ENCODE measurements at places on chromosomes 1 and 21.

DNA sequence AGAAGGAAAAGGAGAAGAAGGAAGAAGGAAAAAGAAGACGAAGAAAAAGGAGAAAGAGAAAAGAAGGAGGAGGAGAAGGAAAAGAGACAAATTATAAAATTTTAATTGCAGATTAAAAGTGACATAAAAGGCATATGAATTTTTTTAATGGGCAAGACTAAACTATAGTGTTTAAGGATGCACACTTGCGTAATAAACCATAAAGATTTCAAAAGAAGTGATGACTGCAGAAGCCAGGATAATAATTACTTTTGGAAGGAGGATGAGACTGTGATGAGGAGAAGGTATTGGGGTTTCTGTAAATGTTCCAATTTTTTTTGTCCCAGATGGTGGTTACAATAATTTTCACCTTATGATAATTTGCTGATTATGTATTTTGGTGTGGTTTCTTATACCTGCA, 243.1 kb upstream of the PKN2 start:
- DNase-seq = no peak

GRCh38 chr1:182084487-182085316, 23.2 kb upstream of the ZNF648 start:
- DNase-seq = peak; percentile 73

GRCh38 chr21:33427051-33427450, 23.8 kb downstream of the IFNGR2 start:
- no peak for DNase-seq

GRCh38 chr1:53203466-53203865, 6.8 kb downstream of the CPT2 start:
- DNase-seq = no peak

DNA sequence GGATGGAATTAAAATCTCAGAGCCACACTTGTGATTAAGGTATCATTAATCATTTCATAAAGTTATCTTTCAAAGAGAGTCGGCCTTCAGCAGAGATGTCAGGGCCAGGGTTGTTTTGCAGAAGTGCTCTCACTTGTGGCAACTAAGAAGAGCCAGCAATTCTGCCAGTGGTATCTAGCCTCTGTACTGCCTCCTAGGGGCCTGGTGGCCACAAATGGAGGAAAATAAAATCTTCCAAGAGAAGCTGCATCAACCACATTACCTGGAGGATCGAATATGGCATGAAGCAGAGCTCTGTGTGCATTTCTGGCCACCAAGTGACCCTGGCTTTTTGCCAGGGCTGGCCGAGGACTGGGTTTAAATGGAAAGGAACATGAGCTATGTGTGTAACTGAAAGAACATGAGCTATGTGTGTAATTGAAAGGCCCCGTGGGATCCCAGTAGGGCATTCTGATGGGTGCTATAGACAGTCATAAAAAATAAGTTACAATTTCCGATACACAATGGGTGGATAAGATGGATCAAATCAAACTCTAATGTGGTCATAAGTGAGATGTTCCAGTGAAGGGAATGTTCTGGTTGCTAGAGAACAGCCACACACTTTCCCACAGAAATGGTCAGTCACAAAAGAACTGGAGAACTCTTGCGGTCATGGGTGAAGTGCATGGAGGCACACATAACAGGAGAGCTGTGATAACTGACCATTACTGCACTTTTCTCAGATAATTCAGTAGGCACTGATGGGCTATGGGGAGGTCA, 335.8 kb downstream of the CAMTA1 start:
- no peak for DNase-seq

DNA sequence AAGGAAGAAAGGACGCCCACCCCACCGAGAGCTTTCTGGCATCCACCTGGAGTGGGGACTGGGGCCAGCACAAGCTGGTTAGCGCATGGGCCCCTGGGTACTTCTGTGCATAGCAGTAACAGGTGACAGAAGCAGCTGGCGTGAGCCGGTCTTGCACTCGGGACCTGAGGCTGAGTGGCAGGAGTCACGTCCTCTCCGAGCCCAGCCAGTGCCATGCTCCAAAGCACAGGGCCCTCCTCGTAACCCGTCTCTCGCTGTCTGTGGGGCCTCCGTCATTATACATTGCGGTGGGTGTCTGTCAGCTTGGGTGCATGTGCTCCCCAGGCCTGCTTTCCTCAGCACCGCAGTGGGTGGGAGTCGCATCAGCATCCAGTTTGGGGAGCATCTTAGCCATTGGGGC, 87.6 kb upstream of the VAMP3 start:
- no peak for DNase-seq

GRCh38 chr1:247316590-247317197, 15.0 kb downstream of the ZNF496 start:
- no peak for DNase-seq

DNA sequence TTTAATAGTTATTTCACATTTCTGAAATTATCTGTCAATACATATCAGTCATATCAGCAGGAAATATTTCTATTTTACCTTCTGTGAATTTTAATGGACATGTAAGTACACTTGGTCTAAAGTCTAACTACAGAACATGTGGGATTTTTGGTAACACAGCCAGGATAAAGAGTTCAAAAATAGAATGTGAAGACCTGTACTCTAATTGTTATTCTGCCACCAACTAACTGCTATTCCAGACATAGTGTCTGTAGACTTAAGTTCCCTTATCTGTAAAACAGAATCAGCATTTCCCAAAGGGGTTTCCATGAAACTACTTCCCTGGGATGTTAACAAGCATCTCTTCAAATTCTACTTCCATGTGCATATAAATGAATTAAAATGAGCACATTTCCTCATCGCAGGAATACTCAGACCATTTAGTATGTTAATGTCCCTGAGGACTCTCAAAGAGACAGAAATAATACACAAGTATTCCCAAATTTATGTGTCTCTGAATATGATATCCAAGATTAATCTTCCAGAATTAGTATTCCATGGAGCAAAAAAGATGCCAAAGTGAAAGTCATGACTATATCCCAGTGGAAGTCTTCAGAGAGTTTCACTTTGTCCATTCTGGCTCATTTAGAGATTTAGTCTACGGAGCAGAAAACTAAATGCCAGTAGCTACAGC, 325.6 kb downstream of the NEGR1 start:
- no peak for DNase-seq

DNA sequence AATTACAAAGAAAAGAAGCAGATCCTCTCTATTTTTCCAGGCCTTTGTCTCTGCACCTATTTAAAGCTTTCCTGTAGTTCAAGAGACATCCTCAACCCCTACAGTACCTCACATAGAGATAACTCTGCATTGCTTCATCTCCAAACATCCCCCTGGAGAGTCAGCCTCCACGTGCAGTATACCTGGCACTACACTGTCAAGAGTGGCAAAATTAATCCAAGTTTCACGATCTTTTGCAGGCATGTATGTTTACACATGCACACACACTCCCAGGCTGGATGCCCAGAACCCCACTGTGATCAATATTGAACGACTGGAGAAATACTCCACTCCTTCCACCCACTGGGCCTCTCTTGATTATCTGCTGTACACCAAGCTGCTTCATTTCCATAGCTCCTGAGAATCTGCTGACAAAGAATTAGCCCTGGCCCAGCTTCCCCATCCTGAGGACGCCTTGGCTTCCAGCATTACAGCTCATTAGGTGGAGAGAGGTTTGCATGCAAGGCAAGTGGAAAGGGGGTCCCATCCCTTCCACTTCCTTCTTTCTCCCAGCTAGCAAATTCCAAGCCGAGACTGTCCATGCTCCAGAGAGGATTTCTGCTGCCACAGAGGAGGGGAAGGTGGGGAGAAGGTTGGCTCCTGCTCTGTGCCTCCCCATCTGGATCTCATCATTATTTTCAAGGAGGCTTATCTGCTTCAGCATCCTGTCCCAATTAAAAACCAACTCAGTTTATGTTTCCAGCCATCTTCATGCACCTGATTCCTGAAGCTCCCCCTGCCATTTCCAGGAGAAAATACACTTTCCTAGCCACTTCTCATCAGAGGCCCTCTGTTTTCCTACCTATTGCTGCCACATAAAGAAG, 66.5 kb upstream of the GOLT1A start:
- no peak for DNase-seq

DNA sequence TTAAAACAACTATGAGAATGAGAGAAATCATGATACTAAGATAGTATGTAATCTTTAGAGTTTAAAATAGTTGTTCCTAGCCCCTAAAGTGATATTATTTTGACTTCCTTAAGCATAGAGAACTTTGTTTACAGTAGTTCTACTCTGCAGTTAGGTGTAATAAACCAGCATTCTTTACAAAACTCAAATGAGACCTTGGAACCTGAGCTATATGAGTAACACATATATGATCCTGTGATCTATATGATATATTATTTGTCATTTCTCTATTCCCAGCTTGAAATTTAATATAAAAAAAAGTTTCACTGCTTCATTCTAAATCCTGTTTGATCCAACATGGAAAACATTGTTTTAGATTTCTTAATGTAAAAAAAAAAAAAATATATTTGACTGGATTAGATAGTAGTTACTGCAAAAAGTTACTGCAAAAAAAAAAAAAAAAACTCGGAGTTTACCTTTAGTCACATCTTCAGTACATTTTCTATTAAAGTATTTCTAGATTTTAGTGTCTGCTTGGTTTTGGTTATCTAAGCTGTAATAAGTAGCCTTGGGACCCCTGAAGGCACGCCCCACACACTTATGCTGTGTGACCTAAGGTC, 463.8 kb downstream of the USP25 start:
- no peak for DNase-seq

- no peak for DNase-seq
Measured at GRCh38 chr1:70552662-70553566, 141.8 kb downstream of the CTH start.

- DNase-seq = no peak
Measured at GRCh38 chr1:224744521-224744920, 128.4 kb downstream of the CNIH3 start.

DNA sequence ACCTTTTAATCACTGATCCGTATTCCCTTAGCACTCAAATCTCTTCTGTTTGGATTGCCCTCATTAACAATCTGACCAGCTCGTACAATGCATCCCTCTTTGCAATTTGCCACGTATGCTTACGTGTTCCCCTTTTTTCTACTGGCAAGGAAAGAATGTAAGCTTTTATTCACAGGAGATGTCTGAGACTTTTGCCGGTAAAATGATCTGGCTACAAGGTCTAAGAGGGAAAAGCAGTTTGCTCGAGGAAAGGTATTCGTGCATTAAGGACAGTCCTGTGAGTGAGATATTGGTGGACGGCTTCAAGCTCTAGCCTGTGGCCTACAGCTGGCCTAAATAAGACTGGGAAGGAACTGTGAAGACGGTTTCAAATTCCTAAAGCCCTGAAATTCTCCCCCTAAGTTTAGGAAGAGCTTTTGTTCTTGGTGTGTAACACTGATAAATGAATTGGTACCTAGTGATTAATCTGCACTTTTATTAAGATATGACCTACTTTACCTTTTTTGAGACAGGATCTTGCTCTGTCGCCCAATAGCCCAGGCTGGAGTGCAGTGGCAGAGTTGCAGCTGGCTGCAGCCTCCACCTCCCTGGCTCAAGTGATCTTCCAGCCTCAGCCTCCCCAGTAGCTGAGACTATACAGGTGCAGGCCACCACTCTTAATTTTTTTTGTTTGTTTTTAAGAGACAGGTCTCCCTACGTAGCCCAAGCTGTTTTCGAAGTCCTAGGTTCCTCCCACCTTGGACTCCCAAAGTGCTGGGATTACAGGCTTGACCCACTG, 895 bp upstream of the UBR4 start:
- DNase-seq = no peak

DNA sequence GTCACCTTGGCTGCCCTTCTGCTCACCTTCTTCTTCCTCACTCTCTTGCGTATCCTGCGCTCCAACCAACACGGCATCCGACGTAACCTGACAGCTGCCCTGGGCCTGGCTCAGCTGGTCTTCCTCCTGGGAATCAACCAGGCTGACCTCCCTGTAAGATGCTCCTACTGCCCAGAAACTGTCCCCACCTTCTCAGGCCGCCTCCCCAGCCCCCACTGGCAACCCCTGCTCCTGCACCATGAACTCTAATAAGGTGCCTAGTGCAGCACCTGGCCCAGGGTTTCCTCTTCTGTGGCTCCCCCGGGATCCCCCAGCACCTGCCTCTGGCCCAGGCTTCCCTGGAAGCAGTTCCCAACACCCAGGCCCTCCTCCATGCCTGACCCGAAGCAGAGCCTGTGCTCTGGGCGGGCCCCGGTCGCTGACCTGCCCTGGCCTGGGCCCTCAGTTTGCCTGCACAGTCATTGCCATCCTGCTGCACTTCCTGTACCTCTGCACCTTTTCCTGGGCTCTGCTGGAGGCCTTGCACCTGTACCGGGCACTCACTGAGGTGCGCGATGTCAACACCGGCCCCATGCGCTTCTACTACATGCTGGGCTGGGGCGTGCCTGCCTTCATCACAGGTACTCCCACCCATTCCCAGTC, 12.8 kb downstream of the PSRC1 start:
- no peak for DNase-seq

- no peak for DNase-seq
Measured at GRCh38 chr1:180970333-180971079, 52.2 kb downstream of the STX6 start.

- DNase-seq = no peak
Measured at GRCh38 chr1:208239473-208240381, 4.5 kb downstream of the PLXNA2 start.

DNA sequence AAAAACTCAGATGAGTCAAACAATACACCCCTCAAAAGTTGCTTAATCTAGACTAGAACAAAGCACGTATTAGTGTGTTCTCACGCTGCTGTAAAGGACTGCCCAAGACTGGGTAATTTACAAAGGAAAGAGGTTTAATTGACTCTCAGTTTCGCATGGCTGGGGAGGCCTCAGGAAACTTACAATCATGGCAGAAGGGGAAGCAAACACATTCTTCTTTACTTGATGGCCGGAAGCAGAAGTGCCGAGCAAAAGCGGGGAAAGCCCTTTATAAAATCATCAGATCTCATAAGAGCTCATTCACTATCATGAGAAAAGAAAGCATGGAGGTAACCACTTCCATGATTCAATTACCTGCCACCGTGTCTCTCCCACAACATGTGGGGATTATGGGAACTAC, 10.1 kb downstream of the JAM2 start:
- DNase-seq = no peak

GRCh38 chr1:154351363-154352068, 26.2 kb downstream of the ATP8B2 start:
- no peak for DNase-seq

DNA sequence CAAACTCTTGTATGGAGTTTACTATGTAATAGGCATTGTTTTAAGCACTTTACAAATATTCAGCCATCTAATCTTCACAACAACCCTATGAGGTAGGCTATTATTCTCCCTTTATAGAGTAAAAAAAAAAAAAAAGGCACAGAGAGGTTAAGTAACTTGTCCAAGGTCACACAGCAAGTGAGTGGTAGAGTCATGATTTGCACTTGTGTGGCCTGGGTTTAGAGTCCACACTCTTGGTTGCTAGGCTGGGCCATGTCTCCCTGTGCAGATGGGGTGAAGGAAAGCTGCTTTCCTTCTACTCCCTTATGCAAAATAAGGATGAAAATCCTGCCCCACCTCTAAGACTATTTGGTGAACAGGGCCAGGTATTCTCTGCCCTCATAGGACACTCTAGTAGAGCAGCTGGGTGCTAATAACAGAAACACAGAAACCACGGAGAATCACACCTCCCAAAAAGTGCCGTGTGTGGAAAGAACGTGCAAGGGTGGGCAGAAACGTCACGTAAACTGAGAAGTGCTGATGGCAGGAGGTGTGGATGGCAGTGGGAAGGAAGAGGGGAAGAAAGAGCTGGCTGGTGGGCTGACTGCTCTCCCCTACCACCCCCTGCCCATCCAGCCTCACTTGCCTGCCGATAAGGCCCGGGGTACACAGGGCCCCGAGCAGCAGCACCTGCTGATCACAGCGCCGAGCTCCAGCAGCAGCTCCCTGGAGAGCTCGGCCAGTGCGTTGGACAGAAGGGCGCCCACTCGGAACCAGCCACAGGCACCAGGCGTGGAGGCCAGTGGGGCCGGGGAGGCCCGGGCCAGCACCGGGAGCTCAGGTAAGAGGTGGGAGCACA, 28.3 kb upstream of the VPS13D start:
- peak; percentile 37 for DNase-seq

Data from CD4-positive, alpha-beta T cell treated with Interleukin-15 for 1 hour (primary cell).